Left renal cortex interstitium (tissue), 4 donors: ENCODE measurements at places on chromosomes 13 and 19. TPM values are rescaled to one million over a fixed set of nuclear protein-coding genes. Genes with fewer than 3 reads are reported as not detected.

Gene IL17D
- polyA plus RNA-seq: 8.2 TPM

Gene C19orf38
- polyA plus RNA-seq: 2.4 TPM

Gene NXNL1
- 0.28 TPM for polyA plus RNA-seq

Gene YJEFN3
- 3.2 TPM for polyA plus RNA-seq

Gene RHPN2
- 22.3 TPM for polyA plus RNA-seq

DNA sequence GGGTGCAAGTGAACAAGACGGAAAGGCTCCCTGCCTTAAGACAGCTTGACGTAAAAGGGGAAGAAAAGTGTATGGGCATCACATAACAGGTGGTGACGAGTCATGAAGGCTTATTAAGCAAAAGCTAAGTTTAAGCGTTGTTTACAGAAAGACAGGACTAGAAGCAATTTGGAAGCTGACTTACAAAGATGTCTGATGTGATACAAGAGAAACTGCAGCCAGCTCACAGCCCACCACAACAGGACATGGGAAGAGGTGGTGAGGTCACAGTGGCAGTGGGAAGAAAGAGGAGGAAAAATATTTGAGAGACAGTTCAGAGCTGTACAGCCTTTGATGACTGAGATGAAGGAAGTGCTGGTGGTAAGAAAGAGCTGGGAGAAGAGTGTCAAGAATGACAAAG, 181.6 kb downstream of the KLF12 start:
- no peak for DNase-seq
